Breast epithelium (tissue), 4 donors: ENCODE measurements at places on chromosomes 3 and 15. TPM values are rescaled to one million over a fixed set of nuclear protein-coding genes. Genes with fewer than 3 reads are reported as not detected.

DNA sequence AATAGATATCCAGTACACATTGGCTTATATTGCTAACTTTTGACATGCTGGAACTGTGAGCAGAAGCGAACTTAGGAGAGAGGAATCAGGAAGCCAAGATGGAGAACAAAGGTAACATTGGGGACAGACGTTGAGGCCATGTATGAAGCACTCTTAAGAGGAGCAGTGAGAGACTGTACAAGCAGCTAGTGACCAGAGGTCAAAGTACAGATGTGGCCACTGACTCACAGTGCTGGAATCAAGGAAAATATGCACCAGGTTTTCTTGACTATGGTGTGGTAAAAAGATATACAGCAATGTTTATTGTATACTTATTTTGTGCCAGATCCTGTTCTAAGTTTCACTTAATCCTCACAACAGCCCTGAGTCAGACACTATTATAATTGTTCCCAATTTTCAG lies 2.0 kb upstream of the IL20RB start:
- no peak overlapping the region for H3K27ac ChIP-seq
- DNase-seq, result no peak
- no peaks in the 10 kb centered on the region for H3K27me3 ChIP-seq
- no peak overlapping the region for H3K4me3 ChIP-seq
- H3K36me3 ChIP-seq, result no peaks in the 10 kb centered on the region

- H3K4me3 ChIP-seq, result no peak overlapping the region
- no peaks in the 10 kb centered on the region for H3K4me1 ChIP-seq
- no peaks in the 10 kb centered on the region for H3K27me3 ChIP-seq
- no peak overlapping the region for H3K27ac ChIP-seq
Observed at GRCh38 chr3:144344925-144345548, 373.4 kb downstream of the DIPK2A start.

DNA sequence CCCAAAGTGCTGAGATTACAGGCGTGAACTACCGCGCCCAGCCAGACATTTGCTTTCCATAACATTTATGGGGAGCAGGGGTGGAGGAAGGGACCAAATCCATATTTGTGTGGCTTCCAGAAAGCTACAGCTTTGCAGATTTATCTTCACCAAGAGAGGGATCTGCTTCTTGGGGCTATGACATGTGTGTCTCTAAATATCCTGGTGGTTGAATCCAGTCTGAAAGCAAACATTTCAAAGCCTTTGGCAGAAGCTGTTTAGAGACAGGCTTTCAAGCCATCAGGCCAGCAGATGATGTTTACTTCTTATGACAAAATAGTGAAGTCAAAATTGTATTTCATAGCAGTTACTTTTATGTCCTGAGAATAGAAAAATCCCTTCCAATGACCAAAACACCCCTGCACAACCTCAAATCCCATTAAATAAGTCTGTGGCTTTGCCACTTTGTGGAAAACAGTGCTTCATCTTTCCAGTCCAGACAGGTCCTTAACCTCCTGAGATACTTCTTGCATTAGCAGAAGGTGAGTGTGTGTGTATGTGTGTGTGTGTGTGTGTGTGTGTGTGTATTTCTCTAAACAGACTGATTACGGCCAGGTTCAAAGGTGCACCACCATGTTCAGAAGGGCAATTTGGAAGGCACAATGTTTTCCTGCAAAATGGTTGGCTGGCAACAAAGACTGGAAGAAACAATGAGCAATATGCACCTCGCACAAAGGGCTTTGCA lies 191.4 kb upstream of the LRIG1 start:
- no peaks in the 10 kb centered on the region for H3K36me3 ChIP-seq
- H3K27ac ChIP-seq, result peak overlapping the region; percentile 7
- no peaks in the 10 kb centered on the region for H3K4me1 ChIP-seq
- no peaks in the 10 kb centered on the region for H3K27me3 ChIP-seq
- H3K4me3 ChIP-seq, result no peak overlapping the region

- H3K27ac ChIP-seq, result peak overlapping the region; percentile 33
- DNase-seq, result peak; percentile 64
- no peaks in the 10 kb centered on the region for H3K4me1 ChIP-seq
Observed at GRCh38 chr3:53089511-53089910, 40.7 kb downstream of the RFT1 start.

- peaks cover 6% of the 10 kb centered on the region for H3K4me1 ChIP-seq
- no peaks in the 10 kb centered on the region for H3K27me3 ChIP-seq
- no peak overlapping the region for H3K4me3 ChIP-seq
- no peaks in the 10 kb centered on the region for H3K36me3 ChIP-seq
Observed at GRCh38 chr3:30934208-30934550, 39.7 kb upstream of the GADL1 start.

DNA sequence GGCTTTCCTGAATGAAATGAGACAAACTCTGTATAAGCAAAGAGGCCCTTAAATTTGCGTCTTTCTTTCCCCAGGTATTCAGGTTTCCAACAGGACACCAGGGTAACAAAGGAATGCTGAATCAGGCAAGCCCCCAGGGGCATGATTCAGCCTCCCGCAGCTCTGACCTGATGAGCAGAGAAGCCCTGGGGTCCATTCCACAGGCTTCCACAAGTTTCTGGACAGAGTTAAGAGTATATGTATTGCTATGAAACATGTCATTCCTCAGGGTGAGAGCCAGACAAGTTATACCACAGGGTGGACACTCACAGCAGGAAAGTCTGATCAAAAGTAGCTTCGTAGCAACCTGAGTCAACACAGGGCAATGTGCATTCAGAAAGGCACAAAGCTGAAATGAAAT lies 68.1 kb upstream of the CTNNB1 start:
- no peaks in the 10 kb centered on the region for H3K27me3 ChIP-seq
- H3K27ac ChIP-seq, result no peak overlapping the region
- H3K36me3 ChIP-seq, result no peaks in the 10 kb centered on the region
- no peaks in the 10 kb centered on the region for H3K4me1 ChIP-seq

DNA sequence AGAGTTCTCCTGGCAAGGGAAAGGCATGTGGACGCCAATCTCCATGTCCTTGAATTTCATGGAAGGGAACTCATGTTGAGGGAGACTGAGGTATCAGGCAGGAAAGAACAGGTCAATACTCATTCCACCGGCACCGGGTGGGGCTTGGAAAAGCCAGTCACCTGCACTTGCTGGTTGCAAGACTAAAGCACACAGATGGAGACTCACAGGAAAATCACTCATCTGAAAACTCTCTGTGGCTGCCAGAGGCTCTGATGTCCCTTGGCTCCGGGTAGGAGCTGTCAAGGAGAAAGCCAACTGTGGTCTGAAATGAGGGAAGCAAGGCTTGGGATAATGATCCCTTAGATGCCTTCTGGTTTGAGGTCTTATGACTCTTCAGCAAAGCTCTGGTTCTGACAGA lies 8.7 kb upstream of the CGNL1 start:
- H3K4me3 ChIP-seq, result no peak overlapping the region
- H3K27me3 ChIP-seq, result no peaks in the 10 kb centered on the region
- H3K27ac ChIP-seq, result no peak overlapping the region
- H3K4me1 ChIP-seq, result no peaks in the 10 kb centered on the region
- DNase-seq, result no peak

The MASP1 gene
- total RNA-seq, result 11.5 TPM

The REC114 gene
- not detected for total RNA-seq

The KNL1 gene
- total RNA-seq, result 1.3 TPM
